ENCODE measurements at places on chromosomes 5 and 9. TPM values are rescaled to one million over a fixed set of nuclear protein-coding genes. Genes with fewer than 3 reads are reported as not detected.

DNA sequence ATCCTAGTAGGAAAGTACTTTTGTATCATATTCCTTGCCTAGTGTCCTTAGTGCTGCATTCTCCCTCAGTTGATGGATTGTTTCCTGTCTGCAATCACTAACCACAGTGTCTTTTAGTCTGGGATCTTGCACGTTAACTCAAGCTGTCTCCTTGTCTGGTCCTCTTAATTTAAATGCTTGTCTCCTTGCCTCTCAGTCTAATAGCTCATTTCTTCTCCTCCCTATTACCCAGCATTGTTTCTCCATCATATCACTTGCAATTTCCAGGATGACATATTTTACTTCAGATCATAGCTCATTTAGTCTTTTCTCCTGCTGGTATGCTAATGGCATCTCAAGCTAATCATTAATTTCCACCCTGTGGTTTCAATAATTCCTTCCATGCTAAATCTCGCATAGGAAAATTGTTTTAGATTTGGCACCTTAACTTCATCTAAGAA is 2052.0 kb upstream of the C9orf72 start:
- peak; percentile 54 for DNase-seq

DNA sequence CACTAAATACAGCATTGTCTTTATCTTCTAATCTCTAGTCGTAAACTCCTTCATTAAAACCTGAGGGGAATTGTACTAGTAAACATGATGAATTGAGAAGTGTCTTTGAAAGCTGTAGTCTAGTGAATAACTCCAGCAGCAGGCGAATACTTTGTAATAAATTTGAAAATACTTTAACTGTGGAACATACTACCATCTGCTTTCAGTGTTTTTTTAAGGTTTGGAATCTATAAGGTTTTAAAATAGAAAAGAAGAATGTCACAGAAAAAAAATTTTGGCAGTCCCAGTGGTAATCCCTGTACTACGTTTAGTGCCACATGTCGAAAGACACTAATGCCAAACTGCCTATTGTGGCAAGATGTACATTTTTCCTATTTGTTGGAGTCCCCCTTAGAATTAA is 379.0 kb upstream of the NUDT12 start:
- DNase-seq: no peak

Gene C5orf52
- total RNA-seq: not detected

Gene FUT7
- total RNA-seq: not detected

DNA sequence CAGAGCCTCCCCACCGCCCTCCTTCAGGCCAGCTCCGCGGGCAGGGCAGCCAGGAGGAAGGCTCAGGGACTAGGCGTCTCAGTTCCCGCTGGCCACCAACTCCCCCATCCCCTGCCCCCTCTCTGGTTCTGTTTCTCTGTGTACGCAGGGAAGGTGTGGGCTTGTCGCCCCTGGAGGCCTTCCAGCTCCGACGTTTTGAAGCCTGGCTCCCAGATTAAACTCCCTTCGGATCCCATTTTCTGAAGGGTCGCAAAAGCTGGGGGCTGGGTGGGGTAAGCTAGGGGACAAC is 346 bp downstream of the ATOX1 start:
- no peak for DNase-seq

GRCh38 chr5:74017786-74018211 is 391.8 kb downstream of the ARHGEF28 start:
- peak; percentile 82 for DNase-seq

Gene SLC34A1
- not detected for total RNA-seq

GRCh38 chr5:125530833-125531615 is 784.6 kb upstream of the ZNF608 start:
- no peak for DNase-seq

- no peak for DNase-seq
Observed at GRCh38 chr5:16737620-16738364, 121.0 kb upstream of the RETREG1 start.

Gene UBAP1
- total RNA-seq: 36.7 TPM

DNA sequence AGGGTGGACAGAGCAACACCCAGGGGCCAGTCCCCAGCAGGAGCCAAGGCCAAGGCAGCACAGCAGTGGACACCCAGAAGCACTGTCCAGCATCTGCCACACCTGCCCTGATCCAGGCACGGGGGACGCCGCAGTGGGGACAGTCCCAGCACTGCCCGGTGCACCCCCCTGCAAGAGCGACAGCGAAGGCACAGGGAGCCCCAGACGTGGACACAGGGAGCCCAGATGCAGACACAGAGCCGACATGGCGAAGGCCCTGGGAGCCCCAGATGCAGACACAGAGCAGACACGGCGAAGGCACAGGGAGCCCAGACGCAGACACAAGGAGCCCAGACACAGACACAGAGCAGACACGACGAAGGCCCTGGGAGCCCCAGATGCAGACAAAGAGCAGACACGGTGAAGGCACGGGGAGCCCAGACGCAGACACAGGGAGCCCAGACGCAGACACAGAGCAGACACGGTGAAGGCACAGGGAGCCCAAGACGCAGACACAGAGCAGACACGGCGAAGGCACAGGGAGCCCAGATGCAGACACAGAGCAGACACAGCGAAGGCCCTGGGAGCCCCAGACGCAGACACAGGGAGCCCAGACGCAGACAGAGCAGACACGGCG is 4.3 kb downstream of the ANAPC2 start:
- no peak for DNase-seq

- DNase-seq: no peak
Observed at GRCh38 chr5:113293068-113293974, 141.5 kb downstream of the TSSK1B start.

DNA sequence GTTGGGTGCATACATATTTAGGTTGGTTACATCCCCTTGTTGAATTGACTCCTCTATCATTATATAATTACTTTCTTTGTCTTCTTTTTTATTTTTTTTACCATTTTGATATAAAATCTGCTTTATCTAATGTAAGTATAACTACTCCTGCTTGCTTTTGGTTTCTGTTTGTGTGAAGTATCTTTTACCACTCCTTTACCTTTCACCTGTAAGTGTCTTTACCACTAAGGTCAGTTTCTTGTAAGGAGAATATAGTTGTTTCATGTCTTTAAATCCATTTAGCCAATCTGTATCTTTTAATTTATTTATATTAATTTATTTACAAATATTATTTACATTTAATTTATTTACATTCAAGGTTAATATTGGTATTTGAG is 33.0 kb downstream of the INSL4 start:
- DNase-seq: no peak

Gene ZNF608
- 0.45 TPM for total RNA-seq

DNA sequence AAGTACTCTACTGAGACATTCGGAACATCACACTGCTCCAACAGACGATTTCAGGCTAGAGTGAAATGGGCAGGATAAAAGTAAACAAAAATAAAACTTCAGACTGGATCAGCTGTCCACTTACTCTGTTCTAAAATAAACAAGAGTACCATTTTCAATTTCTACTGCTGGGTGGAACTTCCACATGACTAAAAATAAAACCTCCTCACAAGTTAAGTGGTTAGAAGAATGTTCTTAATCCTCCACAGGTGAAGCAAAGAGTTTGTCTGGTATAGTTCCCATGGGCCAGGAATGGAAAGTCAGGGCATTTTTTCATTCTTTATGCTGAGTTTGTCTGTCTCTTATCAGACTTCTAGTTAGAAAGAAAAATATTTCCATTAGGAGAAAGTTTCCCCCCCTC is 15.7 kb downstream of the NUDT12 start:
- DNase-seq: no peak

GRCh38 chr9:95756986-95757385 is 118.5 kb upstream of the ERCC6L2 start:
- DNase-seq: peak; percentile 55

DNA sequence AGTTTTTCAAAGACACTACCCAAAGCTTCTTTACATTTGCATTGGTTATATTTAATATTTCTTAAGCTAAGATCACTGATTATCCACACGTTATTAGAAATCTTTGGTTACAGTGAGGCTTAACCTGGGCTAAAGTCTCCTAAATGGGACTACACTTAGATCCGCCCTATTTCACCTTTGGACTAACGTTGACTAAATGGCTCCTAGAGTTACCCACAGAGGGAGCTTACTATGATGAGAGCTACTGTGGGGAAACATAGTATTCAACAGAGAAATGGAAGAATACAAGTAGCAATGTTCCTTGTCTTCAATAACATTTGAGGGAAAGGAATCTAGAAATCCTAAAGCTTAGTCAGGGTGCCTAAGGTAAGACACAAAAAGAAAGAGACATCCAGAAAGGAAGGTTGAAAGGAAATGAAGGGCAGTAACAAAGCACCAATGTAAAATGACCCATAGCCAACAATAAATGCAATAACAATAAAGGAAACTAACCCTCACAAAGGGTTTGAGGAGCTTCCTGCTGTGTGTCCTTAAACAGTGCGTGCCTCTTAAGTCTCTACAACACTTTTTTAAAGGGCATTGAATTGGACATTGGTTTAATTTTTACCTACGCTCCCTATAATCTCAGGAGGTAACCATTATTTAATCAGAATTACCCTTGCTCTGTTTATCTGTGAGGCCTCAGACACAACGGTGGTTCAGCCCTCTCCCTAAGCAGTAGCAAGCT is 217.1 kb downstream of the PJA2 start:
- no peak for DNase-seq

- no peak for DNase-seq
Observed at GRCh38 chr9:127918183-127919107, 1.6 kb upstream of the ST6GALNAC4 start.

DNA sequence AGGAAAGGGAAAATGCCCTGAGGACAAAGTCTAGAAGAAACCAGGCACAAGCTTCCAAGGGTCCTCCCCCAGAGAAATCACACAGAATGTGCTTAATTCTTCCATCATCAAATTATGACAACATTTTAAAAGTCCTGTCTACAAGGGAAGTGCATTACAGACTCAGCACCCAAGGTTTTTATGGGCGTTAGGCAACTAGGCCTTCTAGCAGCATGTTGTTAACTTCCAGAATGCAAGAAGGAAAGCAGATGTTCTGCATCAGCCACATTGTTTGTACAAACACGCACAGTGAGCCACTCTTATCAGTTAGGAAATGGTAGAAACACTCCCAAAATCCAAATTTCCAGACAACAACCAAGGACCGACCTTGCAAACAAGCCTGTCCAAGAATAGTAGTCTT is 26.5 kb downstream of the SMC5 start:
- DNase-seq: peak; percentile 12

- peak; percentile 49 for DNase-seq
Observed at GRCh38 chr5:54713923-54714581, 196.5 kb downstream of the SNX18 start.

DNA sequence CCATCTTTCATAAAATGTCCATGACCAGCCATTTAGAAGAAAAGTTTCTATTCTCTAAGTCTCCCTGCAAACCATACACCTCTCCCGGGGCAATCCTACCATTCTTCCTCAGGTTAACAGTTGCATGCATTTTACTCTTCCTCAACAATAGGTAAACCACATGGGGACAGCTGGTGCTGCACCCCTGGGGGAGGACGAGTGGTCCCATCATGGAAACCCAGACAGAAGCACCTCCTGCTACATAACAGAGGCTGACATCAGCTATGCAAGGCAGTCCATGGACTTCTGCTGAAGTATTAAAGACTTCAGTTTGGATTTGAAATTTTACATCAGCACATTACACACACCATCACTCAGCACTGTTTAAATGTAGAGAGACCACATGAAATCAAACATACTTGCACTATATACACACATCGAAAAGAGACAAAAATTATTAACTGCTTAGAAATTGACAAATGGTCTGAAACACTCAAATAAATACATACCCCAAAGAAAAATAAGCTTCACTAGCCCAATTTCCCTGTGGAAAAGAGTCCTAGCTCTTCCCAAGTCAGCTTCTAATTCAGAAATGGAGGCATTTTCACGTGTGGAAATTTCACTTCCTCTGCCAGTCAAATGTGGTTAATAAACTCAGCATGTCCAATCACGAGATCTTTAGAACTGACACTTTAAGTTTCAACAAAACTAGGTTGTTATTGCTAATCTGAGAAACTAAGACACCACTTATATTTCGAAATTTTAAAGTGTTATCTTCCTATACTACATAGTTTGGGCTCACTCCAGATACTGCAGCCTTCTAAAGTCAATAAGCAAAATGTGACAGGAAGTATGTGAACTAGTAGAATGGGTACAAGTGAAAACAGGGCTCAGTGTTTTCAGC is 173.4 kb downstream of the ROR2 start:
- DNase-seq: no peak

Gene LIFR
- 5.1 TPM for total RNA-seq

DNA sequence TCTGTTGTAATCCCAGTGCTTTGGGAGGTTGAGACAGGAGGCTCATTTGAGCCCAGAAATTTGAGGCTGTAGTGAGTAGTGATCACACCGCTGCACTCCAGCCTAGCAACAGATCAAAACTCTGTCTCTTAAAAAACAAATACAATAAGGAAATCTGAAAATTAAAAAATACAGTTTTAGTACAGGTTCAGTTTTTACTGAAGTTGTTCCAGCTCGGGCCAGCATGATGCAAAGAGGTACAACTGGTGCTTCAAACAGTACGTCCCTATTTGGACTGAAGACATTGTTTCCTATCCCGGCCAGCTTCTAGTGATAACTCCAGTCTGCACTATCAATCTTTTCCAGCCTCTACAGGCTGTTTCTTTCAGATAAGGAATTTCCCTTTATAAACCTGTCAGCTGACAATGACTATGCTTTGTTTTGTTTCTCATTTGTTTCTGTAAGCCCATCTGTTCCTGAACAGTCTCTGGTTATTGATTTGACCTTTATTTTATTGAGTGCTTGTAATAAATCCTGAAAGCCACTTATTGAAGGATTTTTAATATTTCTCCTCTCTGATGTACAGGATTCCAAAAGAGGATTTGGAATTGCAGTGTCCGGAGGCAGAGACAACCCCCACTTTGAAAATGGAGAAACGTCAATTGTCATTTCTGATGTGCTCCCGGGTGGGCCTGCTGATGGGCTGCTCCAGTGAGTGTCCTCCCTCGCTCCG is 41.9 kb downstream of the TJP2 start:
- no peak for DNase-seq

- no peak for DNase-seq
Observed at GRCh38 chr5:56054666-56055065, 59.9 kb upstream of the IL6ST start.
